ENCODE measurements at places on chromosomes 13 and 19.

- DNase-seq, result no peak
These were observed 46.8 kb upstream of the CYP2A7 start for GRCh38 chr19:40928850-40929249.

DNA sequence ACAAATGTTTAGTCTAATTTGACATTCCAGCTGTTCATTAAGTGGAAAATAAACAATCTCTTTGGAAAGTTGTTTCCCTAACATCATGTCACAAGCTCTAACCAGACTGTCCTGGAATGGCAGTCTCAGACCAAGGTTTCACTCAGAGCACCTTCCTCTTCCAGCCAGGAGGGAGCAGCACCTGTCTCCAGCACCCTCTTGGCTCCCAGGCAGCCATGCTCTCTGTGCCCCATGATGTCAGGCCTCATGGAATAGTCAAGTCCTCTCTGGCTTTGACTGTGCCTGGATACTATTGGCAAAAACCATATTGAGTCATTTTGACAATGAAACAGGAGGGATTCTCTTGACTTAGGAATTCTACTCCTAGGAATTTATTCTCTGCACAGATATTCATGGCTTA is 171.4 kb downstream of the OXGR1 start:
- no peak for DNase-seq

DNA sequence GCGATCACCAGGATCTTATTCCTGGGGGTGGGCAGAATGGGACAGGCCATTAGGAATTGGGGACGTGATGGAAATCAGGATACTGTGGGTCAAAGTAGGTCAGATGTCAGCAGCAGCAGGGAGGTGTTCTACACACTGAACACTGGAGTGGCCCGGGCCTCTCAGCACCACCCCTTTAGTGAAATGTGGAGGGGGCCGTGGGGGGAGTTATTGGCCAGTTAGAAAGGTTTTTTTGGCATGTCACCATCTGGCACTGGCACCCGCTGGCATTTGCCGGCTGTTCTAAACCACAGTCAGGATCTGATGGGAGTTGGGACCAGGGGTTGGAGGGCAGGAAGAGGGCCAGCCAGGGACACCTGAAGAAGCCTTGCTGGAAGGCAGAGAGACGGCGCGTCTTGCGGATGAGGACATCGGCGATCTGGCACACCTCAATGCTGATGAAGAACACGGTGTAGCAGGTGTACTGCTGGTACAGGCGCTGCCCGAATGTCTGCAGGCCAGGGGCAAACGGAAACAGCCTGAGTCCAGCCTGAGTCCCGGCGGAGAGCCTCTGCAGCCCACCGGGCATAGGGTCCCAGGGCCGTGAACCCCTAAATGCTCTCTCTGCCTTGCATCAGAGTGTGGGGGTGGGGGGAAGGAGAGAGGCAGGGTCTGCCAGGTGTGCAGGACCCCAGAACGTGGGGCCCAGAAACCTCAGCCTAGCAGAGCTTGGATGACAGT is 5.8 kb downstream of the TMEM147 start:
- DNase-seq, result no peak

- DNase-seq, result no peak
These were observed 56.6 kb upstream of the SPATA13 start for GRCh38 chr13:24103782-24104372.

- no peak for DNase-seq
These were observed 145.8 kb upstream of the ZNF507 start for GRCh38 chr19:32199501-32200040.

- DNase-seq, result no peak
These were observed 18.9 kb downstream of the MBNL2 start for GRCh38 chr13:97240788-97241734.

DNA sequence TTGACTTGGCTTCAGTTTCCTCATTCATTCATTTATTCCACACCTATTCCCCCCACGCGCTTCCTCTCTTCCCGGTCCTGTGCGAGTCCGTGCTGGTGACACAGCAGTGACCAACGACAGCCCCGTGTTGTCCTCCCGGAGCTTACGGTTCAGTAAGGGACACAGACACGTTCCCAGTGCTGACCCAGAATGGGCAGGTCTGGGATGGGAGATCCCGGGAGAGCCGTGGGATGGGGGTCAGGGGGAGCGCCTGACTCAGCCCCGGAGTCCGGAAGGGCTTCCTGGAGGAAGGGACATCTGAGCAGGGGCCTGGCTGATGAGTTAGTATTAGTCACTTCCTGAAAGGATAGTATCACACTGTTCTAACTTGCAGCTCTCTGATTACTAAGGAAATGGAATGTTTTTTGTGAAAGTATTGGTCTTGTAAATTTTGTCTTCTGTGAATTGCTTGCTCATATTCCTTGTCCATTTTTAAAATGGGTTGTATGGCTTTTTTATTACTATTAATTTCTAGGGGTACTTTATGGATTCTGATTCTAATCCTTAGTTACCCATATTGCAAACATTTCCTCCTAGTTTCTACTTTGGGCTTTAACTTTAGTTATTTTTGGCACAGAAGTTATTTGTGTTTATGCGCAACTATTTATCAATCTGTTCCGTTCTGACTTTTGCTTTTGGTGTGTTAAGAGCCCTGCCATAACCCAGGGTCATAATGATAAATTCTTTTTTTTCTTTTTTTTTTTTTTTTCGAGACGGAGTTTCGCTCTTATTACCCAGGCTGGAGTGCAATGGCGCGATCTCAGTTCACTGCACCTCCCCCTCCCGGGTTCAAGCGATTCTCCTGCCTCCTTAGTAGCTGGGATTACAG is 708 bp upstream of the ERCC1 start:
- DNase-seq, result peak; percentile 25

GRCh38 chr19:27876976-27877512 is 1335.9 kb downstream of the UQCRFS1 start:
- no peak for DNase-seq

DNA sequence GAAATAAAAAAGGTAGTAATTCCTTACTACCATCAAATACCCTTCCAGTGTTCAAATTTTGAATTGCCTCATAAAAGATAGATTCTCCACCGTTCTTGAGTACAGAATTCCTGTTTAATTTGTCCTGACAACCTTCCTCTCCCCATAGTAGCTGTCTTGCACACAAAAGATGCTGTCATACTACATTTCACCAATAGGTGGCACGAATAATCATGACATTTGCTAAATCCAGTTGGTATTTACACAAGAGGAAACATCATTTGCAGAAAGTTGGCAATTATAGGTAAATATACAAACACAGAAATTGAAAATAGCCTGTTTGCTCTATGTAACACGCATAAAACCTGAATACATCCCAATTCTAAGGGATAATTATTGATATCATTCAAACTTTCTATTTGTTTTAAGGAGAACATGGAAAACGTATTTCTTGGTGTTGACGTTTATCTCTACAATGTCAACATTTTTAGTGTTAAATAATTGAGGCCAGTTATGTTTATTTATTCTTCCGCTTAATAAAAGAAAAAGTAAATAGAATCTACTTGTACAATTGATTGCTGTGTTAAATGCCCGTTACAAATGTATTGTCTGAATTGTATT is 58.3 kb upstream of the CLDN10 start:
- DNase-seq, result peak; percentile 24

GRCh38 chr19:55112246-55112776 is 5.1 kb downstream of the PPP1R12C start:
- DNase-seq, result no peak

DNA sequence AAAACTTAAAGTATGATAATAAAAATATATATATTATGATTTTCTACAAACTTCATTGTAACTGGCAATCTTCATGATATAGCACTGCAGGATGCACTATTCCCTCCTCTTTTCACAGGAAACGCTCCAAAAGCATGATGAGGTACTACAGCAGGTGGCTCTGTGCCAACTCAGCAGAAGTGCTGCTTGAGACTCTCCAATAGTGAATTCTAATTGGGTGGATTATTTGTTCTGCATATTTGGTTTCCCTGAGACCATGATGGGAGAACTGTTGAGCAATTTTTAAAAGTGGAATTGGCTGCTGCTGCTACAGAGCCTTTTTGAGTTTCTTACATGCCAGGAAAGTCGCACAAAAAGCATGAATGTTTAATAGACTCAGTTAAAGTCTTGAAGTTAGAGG is 1782.4 kb upstream of the PCDH20 start:
- no peak for DNase-seq

GRCh38 chr19:4375164-4376027 is 25.0 kb downstream of the SH3GL1 start:
- DNase-seq, result no peak

DNA sequence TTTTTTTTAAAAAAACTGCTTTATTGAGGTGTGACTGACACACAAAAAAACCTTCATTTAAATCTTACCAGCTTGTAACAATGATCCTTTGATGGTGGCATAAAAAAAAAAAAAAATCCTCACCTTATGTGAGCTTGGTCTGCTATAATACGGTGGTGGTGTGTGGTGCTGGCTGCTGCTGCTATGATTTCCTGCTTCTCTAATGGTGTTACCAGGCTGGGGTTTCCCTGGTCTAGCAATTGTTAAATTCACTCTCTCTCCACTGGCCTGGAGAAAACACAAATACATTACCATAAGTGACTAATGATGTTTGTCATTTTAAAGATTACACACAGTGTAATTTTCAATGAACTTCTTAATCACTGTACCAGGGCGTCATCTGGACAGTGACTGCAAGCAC is 60.6 kb downstream of the LNX2 start:
- DNase-seq, result no peak

DNA sequence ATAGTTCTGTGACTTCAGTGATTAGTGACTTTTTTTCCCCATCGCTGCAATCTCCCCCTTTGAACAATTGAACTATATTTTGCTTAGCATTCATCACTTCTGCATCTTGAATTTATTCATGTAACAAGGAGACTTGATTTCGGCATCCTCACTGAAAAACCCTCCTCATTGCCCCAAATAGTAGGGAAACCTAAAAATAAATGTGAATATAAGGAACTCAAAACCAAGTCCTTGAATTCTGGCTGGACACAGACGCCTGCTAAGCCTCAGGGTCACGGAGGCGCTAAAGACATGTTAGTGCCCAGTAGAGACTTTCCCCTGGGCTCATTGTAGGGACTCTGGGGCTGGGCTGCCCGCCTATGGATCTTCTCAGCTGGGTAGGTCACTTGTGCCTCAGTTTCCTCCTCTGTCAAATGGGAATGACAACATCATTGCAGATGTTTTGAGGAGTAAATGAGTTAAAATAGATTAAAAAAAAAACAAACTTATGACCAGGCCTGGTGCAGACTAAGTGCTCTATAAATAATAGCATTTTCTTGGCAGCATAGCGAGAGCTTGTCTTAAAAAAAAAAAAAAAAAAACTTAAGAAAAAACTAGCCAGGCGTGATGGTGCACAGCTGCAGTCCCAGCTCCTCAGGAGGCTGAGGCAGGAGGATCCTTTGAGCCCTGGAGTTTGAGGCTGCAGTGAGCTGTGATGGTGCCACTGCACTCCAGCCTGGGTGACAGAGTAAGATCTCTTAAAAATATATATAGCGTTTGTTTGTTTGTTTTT is 1.8 kb upstream of the ADGRE5 start:
- DNase-seq, result no peak

DNA sequence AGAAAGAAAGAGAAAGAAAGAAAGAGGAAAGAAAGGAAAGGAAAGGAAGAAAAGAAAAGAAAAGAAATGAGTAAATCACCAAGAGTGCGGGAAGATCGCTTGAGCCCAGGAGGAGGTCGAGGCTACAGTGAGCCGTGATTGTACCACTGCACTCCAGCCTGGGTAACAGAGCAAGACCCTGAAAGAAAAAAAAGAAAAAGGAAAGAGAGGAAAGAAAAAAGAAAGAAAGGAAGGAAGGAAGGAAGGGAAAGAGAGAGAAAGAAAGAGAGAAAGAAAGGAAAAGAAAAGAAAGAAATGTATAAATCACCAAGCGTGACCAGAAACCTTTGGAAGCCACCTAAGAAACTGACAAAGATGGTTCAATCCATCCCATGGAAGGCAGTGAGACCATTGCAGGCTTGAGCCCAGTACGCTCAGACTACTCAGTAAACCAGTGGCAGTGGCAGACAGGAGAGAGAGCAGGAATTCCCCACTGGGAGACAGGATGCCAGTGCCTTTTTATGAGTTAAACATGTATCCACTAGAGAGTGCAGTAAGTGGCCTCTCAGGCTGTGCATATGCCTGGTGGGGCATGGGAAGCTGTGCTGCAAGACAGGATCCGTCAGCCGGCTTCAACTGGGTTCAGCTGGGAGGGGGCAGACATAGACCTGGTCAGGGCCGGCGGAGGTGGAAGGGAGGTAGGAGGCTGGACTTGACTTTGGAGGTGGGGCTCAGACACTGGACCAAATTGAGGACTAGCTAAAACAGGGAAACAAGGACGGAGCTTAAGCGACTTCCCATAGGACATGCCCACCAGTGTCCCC is 4.8 kb downstream of the GPR42 start:
- DNase-seq, result no peak

DNA sequence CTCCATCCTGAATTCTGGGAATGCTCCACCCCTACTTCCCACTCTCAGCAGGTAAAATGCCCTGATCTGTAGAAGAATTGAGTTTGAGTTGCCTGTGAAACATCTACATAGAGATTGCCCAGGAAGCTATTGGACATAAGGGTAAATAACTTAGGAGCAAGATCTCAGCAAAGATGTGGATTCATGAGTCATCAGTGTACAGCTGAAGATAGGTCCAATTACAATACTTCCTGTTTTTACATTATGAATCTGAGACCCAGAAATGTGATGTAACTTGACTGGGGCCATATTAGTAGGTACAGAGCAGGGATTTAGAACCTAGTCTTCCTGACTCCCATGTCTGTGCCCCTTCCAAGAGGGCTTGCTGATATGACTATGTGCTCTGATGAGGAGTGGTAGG is 79.4 kb upstream of the FNDC3A start:
- no peak for DNase-seq

- DNase-seq, result no peak
These were observed 2.0 kb downstream of the AMER2 start for GRCh38 chr13:25169951-25170553.

- no peak for DNase-seq
These were observed 231.0 kb upstream of the IRS2 start for GRCh38 chr13:110017379-110017778.

- no peak for DNase-seq
These were observed 34.9 kb downstream of the AP1M1 start for GRCh38 chr19:16232568-16232967.

GRCh38 chr19:33686687-33687480 is 65.1 kb downstream of the CHST8 start:
- DNase-seq, result no peak

DNA sequence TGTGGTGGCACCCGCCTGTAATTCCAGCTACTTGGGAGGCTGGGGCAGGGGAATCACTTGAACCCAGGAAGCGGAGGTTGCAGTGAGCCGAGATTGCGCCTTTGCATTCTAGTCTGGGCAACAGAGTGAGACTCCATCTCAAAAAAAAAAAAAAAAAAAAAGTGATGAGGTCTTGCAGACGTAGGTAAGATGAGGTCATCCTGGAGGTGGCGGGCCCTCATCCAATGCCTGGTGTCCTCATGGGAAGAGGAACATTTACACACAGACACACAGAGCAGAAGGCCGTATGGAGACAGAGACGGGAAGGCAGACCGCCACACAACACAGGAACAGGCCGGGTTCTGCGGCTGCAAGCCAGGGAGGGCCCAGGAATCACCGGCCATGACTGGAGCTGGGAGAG is 4.4 kb downstream of the CACTIN start:
- no peak for DNase-seq

Data from activated CD4-positive, alpha-beta T cell treated with anti-CD3 and anti-CD28 coated beads, Interleukin-2, amount 10 ng/mL, durations not matched to agents 7 days and 5 days (primary cell).